ENCODE measurements at places on chromosomes 12 and 14.

DNA sequence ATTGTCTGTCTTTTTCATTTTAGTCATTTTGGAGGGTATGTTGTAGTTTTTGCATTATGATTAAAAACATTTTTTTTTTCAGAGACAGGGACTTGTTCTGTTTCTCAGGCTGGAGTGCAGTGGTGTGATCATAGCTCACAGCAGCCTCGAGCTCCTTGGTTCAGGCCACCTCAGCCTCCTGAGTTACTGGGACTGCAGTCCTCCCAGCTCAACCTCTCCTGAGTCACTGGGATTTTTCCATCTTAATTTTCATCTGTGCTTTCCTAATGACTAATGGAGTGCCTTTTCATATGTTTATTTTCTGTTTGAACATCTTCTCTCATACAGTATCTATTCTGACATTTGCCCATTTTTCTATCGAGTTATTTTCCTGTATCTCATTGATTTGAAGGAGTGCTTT lies 52.6 kb downstream of the DYRK2 start:
- DNase-seq = no peak

DNA sequence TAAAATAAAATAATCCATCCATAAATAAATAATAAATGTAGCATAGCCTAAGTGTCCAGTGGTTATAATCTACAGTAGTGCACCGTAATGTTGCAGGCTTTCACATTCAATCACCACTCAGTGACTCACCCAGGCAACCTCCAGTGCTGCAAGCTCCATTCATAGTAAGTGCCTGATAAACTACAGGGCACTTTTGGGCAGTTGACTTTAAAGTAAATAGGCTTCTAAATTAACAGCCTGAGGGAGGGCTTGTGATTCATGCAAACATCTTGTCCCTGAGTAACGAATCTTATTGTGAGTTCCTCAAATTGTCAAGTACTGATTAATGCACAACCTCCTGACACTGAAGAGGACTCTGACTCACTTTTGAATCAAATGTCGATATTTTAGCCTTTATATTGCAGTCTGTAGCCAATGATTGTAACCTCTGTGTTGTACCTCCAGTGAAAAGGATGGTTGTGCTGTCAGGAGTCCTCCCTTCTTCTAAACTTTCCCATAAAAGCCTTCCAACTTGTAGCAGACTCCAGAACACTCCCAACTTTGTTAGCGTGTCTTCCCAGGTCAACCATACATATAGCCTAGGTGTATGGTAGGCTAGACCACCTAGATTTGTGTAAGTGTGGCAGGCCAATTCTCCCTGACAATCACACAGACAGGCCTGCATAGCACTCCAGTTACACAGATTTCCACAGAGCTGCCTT lies 55.0 kb upstream of the BICD1 start:
- DNase-seq = no peak

DNA sequence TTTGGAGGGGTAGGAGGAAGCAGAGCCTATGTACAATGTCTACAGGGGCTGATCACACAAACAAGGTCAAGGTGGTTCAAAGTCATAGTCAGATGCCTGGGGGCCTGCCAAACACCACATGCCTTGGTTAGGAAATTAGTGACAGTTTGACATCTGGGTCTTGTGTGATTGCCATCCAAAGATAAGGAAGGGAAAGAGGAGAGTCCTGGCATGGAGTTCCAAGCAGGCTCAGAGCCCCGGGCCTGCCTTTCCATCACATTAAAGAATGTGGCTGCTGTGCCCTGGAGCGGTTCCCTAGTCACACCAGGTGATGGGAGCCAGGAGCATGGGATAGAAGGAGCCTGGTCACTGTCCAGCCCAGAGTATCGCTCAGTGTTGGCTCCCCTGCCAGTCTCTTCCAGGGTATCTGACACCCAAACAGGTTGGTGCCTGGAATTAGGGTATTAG lies 53.6 kb upstream of the BCL2L14 start:
- DNase-seq = no peak

DNA sequence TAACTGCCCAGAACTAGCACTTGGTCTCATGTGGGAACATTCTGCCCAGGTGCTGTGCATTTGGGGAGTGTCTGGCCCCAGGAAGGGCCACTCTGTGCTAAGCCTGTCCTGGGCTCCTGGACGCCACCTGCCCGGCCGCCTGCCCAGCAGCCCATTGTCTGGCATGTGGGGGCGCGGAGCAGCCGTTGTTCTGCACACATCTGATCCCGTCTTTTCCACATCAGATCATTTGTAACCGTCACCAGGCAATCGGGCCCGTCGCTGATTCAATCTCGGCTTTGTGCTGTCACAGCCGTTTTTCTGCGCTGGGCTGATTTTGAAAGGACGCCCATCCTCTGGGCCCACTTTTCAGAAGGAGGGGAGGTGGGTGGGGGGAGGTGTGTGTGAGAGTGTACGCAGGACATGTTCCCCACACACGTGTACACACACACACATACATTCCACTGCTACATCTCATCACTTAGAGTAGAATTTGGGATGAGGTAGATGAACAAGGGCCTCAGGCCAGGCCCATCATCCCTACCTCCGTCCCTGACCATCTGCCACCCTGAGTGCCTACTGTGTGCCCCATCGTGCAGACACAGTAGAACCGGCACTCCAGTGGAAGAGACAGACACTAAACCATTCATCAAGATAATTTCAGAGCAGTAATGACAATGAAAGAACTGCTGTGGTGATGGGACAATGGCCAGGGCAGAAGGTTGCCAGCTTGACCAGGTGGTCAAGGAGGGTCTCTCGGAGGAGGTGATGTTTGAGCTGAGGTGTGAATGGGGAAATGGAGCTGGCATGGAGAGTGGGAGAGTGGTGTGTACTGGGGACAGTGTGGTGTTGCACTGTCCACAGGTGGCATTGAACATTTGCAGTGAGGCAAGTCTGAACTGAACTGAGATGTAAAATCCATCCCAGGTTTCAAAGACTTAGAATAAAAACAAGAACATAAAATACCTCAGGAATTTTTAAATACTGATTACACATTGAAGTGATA lies 19.0 kb downstream of the FAM222A start:
- DNase-seq = no peak

DNA sequence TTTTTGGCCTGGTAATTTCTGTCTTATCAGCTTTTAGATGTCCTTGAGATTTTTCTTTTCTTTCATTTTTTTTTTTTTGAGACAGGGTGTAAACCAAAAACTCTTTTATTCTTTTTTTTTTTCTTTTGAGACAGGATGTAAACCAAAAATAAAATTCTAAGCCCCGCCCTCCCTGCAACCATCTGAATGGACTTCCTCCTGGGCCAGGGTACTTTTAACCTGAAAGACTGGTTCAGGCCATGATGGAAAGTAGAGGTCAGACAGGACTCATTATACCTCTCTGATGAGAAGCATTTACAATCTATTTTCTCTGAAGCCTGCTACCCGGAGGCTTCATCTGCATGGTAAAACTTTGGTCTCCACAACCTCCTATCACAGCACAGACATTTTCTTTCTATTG lies 33.5 kb upstream of the TCL1B start:
- no peak for DNase-seq

GRCh38 chr12:80401191-80401590 lies 42.8 kb upstream of the PTPRQ start:
- no peak for DNase-seq

DNA sequence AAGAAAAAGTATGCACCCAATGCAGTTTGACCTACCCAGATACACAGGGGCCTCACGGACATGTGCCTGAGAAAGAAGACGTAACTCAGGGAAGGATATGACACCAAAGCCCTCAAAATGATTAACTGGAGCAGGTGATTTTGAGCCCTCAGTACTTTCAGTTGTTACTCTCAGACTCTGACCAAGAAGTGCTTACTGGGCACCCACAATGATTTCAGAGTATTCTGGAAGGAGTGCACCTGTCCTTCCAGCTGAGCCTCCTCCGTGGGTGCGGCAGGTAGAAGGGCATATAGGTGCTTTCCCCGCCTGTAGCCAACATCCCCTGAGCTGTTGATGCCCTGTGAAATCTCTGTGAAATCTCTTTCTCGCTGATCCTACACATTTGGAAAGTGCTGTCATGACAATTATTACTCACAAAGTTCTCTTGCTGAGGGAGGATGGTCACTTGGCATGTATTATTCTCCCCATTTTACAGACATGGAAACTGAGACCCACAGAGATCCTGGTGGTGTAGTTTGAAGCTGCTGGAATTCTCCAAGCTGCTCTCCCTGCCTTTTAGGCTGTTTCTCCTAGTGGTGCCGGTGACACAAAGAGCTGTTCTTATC lies 154.3 kb upstream of the CCND2 start:
- no peak for DNase-seq

- no peak for DNase-seq
These were observed 16.6 kb upstream of the DTX1 start for GRCh38 chr12:113039911-113040445.

DNA sequence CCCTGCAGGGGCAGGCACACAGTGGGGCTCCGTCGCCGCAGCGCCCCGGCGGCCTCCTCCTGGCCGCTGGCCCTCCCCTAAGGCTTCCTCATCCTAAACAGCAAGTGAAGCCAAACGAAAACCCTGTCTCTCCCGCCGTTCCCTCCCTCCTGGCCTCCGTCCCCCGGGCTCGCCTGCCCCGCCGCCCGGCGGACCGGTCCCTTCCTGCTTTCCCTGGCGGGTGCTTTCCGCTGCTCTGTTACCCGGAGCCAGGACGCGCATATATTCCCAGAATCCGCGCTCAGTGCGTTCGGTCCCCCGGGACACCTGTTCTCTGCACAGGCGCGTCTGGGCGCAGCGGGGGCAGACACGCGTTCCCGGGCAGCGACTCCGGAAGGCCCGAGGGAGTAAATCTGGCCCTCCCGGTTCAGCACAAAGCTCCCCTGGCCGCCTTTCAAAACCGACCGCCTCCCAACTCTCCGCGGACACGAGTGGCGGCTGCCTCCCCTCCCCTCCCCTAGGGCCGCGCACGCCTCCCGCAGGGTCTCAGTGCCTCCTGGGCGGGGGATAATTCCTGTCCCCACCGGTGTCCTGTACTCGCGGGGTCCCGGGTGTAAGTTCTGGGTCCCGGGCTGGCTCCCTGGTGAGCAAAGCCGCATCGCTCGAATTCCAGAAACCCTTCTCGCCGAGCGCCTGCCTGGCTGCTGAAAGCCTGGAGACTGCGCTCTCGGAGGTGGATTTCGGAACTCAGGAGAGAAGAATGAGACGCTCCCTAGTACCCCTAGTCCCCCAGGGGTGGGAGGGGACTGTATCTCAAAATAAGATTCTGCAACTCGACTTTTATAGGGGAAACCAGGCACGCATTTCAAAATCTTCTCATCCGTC lies 21.4 kb upstream of the CEP170B start:
- no peak for DNase-seq

DNA sequence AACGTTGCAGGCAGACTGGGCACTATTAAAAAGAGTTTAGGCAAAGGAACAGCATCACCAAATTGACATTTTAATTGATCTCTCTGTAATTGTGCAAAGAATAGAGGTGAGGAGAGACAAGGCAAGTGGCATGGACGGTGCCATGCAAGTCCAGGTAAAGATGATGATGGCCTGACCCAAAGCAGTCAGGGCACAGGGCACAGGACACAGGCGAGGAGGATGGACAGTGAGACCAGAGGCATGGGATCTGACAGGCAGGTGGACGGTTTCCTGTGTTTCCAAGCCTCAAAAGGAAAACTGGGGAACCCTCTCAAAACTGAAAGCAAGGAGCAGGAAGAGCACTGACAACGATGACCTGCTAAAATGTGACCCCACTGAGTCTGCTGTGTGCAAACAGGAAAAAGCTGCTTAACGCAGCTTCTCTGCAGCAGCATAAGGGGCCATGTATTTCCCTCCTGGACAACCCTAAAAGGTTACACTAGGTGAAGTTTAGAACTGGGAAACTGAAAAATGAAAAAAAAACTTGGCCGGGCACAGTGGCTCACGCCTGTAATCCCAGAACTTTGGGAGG lies 50.9 kb downstream of the CLIP1 start:
- DNase-seq = no peak

GRCh38 chr14:42322531-42323284 lies 716.0 kb downstream of the LRFN5 start:
- no peak for DNase-seq

DNA sequence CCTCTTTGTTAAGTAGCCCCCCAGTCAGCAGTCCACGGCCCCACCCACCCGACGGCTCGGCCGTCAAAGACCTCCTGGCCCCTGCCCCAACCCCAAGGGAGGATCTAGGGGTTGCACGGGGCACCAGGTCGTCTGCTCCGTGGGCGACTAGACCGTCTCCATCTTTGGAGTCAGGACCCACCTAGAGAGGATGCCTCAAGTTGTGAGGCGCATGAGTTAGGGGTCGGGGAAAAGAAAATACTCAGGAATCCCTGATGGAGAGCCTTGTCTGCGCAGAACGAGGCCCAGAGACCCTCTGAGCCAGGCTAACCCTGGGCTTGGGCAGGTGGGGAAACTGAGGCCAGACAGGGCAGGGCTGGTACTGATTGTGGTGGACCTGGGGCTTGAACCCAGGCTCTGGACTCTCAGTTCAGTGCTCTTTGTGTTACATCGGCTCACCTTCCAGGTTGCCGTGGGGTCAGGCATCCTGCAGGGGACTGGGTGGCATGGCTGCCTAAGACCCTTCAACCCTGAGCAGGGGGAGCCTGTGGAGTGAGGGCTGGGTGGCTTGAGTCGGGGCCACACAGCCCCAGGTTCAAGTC lies 839 bp downstream of the OTUB2 start:
- DNase-seq = no peak

DNA sequence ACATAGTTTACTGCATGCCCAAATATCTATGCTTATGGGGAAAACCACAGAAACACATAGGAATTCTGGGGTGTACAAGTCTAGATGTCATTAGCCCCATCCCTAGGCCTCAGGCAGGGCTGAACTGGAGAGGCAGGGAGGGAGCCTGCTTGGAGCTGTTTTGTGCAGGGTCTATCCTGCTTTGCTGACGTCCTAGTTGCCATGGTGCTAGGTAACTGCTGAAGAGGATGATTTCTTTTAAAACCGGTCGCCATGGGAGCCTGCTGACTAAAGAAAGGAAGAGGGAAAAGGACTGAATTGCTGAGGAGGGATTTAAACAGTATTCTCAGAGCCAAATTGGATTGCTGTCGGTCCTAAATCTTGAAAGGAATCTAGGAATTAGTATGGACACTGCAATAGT lies 10.7 kb downstream of the GPR19 start:
- DNase-seq = no peak

DNA sequence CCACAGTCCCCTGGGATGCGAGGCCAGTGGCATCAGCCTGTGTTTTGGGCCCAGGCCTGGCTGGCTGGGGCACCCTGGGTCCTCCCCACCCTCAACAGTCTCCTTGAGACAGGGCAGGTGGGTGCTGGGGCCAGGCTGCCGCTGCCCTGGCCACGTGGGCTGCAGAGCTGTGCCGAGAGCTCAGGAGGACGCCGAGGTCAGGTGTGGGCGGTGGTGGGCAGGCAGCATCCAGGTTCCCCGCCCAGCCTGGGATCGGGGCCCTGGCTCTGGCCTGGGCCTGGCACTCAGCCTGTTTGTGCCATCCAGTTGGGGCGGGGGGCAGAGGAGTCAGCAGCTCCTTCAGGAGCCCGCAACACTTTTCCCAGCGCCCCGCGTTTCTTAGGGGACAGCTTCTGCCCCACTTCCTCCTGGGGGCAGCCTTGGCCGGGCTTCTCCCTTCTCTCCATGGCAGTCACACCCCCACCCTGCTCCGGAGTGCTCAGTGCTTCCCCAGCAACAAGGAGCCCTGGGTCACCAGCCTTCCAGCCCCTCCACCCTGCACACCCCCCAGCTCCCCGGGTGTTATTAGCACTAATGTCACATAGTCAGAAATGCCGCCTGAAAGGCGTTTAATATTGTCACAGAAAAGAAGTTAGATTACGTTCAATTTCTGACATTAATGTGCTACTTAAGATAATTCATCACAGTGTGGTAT lies 30.8 kb downstream of the KIF26A start:
- DNase-seq = no peak

All from effector memory CD4-positive, alpha-beta T cell (primary cell).